ENCODE measurements at places on chromosomes 6 and 20.

- no peak for DNase-seq
Measured at GRCh38 chr6:43897571-43898302, 127.7 kb downstream of the VEGFA start.

- no peak for DNase-seq
Measured at GRCh38 chr20:36145877-36146707, 8.4 kb upstream of the EPB41L1 start.

- DNase-seq: no peak
Measured at GRCh38 chr6:120779441-120779840, 554.8 kb downstream of the TBC1D32 start.

DNA sequence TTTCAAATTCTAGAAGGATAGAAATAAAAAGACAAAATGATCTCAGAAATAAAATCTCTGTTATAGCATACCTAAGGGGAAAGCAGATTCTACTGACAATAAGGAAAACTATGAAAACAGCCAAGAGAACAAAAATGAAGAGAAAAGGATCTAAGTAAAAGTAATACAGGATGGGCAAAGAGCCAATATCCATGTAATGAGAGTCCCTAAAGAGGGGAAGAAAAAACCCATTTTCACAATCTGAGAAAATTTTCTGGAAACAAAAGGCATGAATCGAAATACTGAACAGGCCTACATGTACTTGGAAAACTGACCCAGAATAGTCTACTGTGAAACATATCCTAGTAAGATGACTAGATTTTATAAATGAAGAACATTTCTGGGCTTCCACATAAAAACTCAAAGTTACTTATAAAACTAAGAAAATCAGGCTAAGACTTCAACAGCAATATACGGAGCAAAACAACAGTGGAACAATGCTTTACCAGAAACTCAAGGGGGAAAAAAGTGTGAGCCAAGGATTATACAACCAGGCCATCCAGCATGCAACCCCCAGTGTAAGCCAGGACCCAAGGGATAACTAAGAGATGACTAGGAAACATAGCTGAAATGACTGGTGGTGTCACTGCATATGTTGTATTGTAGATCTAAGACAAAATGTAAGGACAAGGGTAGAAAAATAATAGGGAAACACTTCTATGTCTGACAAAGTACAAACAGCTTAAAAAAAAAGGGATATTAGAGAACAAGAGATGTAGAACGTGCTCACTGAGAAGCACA lies 10.2 kb downstream of the NAPB start:
- DNase-seq: no peak

GRCh38 chr6:144582939-144583613 lies 297.9 kb downstream of the UTRN start:
- no peak for DNase-seq

DNA sequence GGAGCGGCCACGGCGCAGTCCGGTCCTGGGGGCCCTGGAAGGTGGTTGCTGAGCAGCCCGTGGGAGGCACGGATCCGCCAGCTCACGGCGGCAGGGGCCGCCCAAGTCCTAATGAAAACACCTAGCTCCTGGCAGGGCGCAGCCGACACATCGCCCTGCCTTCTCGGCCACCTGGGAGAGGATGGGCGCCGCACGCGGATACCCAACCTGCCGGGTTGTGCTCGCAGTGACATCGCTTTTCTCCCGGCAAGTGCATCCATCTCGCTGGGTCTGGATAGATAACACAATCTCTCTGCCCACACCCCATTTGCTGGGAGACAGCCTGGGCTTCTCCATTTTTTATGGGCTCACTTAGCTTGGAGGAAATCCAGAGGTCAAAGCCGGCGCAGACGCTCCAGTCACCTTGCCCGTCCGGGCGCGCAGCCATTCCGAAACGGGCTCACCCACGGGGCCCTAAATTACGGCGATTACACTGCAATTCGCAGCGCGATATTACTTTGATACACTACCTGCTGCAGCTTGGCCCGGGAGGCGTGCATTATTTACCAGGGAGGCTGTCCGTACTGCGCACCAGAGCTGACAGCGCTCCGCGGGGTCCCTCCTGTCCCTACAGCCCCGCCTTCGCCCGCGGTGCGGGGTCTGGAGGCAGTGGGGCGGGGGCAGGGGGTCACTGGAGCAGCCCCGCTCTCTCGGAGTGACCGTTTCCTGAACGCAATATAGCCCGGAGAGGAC lies 36.2 kb upstream of the CCDC167 start:
- no peak for DNase-seq

DNA sequence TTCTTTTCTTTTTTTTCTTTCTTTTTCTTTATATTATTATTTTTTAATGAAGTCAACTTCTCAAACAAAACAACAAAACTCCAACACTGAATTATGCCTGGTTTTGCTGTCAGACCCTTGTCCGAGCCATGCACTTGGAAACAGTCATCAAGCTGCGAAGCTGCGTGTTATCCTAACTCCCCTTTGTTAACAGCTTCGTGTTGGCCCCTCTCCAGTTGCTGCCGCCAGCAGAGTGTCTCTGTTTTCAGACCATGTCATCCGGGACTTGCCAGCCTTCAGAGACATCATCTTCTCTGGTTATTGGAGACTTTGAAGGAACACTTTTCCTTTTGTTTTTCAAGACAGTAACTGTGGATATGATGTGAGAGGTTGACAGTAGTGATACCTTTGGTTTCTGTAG lies 83.1 kb downstream of the TRMT11 start:
- no peak for DNase-seq

GRCh38 chr6:110761371-110761770 lies 53.9 kb downstream of the CDK19 start:
- no peak for DNase-seq

DNA sequence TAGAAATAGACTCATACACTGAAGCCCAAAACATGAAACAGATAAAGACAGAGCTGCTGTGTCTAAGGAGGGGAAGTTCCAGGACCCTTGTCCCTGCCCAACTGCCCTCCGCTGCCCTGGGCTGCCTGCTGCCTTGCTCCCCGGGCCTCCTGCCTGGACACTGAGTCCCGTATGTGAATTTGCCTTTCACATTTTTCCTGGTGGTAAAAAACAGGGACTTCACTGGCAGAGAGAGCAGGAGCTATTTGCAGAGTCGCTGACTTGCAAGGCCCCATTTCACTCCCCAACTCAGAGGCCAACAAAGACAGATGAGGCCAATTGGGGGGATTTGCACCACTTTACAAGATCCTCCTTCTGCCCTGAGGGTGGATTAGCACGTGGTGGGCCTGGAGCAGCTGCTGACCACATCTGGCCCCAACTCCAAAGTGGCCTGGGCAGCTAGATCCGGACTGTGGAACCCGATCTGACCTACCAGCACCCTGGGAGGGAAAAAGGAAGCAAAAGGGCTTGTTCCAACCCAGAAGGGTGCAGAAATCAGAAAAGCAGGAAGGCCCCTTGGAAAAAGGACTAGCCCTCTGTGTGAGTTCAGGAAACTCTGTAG lies 61.4 kb downstream of the NOL4L start:
- DNase-seq: no peak
